Stimulated activated CD4-positive, alpha-beta T cell treated with anti-CD3 and anti-CD28 coated beads, TNF-alpha, amount 100 ng/mL, for 4 hours (primary cell): ENCODE measurements at places on chromosomes 4 and X.

GRCh38 chr4:89299153-89299791, 8.3 kb downstream of the GPRIN3 start:
- no peak for DNase-seq

GRCh38 chr4:143294310-143294709, 42.4 kb upstream of the GAB1 start:
- DNase-seq: no peak

- no peak for DNase-seq
Measured at GRCh38 chr4:6730603-6731317, 14.8 kb downstream of the BLOC1S4 start.

- no peak for DNase-seq
Measured at GRCh38 chrX:125204681-125205132, 115.0 kb upstream of the TEX13C start.

- DNase-seq: no peak
Measured at GRCh38 chr4:76624931-76625715, 190.1 kb downstream of the SHROOM3 start.
